ENCODE measurements at places on chromosomes 4 and X. TPM values are rescaled to one million over a fixed set of nuclear protein-coding genes. Genes with fewer than 3 reads are reported as not detected.

Gene H2BW2
- not detected for total RNA-seq

- no peak for DNase-seq
These were observed 81.0 kb upstream of the ZDHHC15 start for GRCh38 chrX:75603833-75604232.

DNA sequence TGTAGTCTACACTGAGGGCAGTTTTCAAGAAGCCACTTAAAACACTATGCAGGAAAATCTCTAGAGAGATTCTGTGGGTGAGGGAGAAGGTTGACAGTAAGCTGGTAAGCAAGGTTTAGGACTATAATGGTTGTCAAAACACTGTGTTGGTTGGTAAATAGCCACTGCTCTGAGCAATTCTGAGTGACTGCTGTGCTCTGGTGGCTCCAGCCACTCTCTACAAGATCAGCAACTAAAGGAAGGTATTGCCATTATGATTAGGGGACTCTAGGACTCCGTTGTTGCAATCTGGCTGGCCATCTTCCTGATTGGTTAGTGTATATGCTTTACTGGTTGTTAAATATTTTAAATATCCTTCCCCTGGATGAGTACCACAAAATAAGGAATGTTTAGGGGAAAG is 5.5 kb upstream of the FAM47E start:
- DNase-seq: no peak

GRCh38 chr4:34939073-34939472 is 1305.2 kb downstream of the ARAP2 start:
- DNase-seq: no peak

DNA sequence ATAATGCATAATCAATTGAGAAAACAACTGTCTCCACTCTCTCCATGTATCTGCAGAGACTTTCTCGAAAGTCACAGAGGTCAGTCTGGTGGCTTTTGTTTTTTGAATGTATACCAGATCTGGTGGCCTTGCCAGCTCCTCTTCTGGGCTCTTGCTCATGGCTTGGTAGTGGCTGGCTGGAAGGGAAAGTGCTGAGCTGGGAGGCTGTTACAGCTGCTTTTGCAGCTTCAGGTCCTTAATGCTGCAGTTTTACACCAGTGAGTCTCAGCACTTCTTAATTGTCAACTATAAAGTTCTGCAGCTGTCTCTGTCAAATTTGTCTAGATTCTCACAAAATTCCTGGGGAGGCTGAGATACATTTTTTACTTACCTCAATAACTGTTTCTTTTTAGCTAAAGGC is 390.0 kb downstream of the GRXCR1 start:
- DNase-seq: no peak
